Activated CD8-positive, alpha-beta memory T cell treated with anti-CD3 and anti-CD28 coated beads for 1 hour (primary cell): ENCODE measurements at places on chromosomes 4 and X.

GRCh38 chr4:42501624-42502401 lies 104.5 kb downstream of the SHISA3 start:
- DNase-seq = no peak

- DNase-seq = no peak
Measured at GRCh38 chrX:155766321-155766720, 114.8 kb upstream of the VAMP7 start.

- no peak for DNase-seq
Measured at GRCh38 chrX:16839219-16839851, 30.8 kb downstream of the RBBP7 start.

DNA sequence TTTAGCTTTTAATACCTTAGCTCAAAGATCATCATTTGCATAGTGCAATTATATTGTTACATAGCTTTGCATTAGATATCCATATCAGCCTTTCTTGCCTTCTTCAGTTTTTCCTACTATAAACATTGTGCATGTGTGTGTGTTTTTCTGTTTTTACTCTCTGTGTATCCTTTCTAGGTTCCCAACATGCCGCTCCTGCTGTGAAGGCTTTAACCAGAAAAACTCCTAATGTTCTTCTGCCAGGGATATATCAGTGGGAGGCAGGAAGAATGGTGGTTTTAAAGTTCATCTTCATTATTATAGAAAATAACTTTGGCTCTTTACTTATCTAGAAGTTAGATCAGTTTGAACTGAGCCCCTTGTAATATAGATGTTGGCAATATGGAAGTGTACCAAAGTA lies 61.2 kb downstream of the CPE start:
- no peak for DNase-seq

- DNase-seq = no peak
Measured at GRCh38 chr4:72938516-72938915, 131.0 kb downstream of the COX18 start.

- DNase-seq = no peak
Measured at GRCh38 chrX:147735364-147735763, 176.4 kb upstream of the FMR1 start.
